ENCODE measurements at places on chromosomes 12 and 14.
A peak's percentile ranks its signal among the peaks of the same experiment; 100 is the strongest.

- DNase-seq: no peak
Observed at GRCh38 chr12:45708363-45708762, 21.1 kb upstream of the ARID2 start.

DNA sequence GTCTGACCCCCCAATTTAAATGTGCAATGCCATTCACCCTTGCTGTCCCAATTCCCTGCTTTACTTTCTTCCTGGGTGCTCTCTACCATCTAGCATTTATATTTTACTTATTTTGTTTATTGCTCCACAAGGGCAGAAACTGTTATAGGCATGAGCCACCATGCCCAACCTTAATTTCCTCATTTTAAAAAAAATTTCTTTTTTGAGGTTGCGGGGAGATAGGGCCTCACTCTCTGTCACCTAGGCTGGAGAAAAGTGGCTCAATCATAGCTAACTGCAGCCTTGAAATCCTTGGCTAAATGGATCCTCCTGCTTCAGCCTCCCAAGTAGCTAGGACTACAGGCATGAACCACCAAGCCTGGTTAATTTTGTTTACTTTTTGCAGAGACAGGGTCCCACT, 13.0 kb downstream of the HPD start:
- DNase-seq: peak; percentile 62

DNA sequence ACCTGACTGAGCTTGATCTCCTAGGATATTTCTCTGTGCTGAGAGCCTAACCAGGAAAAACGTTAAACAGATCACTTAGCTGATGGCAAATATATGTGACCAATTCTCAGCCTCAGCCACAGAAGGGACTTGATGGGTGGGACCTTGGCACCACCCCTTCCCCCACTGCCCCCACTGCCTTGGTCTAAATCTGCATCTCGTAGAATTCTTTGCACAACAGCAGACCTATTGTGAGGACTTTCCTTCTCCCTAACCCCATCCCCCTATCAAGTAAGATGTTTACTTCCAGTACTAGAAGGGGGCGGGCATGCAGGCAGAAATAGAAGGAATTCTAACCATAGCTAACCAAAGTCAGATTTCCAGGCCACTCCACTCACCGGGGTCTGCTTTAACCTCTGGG, 313.2 kb downstream of the PCNX1 start:
- no peak for DNase-seq

GRCh38 chr12:2288001-2288400, 235.2 kb downstream of the CACNA1C start:
- peak; percentile 81 for DNase-seq

DNA sequence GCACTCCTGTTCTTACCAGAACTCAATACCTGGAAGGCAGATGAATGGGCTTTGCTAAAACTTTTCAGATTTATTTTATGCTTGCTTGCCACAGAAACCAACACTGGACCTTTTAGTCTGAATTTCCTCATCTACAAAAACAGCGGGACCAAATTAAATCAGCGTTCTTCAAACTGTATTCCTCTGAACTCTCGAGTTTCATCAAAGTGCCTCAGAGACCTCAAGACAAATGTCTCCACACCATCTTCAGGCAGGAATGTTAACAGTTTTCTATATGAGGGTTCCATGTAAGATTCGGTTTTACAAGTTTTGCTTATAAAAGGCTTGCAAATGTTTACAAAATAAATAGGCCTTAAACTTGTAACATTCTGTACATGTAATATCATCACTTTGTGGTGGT, 74.6 kb downstream of the MED13L start:
- no peak for DNase-seq

DNA sequence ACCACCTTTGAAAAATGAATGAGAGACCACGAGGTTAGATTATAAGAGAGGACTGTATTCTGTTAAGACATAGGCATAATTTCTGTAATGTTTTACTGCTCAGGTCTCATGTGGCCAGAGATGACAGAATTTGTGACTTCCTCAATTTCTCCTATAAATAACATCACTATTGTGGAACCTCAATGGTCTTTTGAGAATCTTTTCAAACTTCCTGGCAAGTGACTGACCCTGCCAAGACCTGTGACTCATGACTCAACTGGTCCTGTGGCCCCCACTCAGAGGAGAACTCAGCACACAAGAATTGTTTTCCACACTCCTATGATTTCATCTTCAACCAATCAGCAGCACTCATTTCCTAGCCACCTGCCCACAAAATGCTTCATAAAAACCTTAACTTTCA, 508.2 kb upstream of the ATP2B1 start:
- DNase-seq: peak; percentile 66

- no peak for DNase-seq
Observed at GRCh38 chr12:123659996-123660727, 10.8 kb upstream of the TCTN2 start.

GRCh38 chr12:88691811-88692210, 111.5 kb upstream of the KITLG start:
- no peak for DNase-seq

- no peak for DNase-seq
Observed at GRCh38 chr12:643475-644302, 19.6 kb downstream of the NINJ2 start.

- peak; percentile 90 for DNase-seq
Observed at GRCh38 chr14:22099942-22100763, 426.5 kb upstream of the OR4E1 start.

GRCh38 chr12:130929363-130929762, 24.3 kb upstream of the ADGRD1 start:
- no peak for DNase-seq

DNA sequence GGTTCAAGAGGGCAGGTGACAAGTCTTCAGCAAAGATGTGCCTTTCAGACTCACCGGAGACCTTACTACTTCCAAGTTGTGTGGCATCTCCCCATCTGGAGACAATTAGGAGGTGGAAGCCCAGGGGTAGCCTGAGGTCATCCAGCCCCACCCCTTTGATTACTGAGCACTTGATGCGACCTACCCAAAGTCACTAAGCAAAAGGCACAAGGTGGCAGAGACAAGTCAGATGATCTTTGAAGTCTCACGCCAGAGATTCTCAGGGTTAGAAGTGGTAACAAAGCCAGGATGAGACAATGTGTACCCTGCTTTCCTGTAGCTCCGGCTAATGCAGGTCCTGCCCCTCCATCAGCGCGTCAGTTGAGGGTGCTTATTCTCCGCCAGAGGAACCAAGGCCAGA, 1.4 kb upstream of the FOXN3 start:
- DNase-seq: peak; percentile 30

- DNase-seq: no peak
Observed at GRCh38 chr12:9112076-9112853, 3.5 kb downstream of the A2M start.

DNA sequence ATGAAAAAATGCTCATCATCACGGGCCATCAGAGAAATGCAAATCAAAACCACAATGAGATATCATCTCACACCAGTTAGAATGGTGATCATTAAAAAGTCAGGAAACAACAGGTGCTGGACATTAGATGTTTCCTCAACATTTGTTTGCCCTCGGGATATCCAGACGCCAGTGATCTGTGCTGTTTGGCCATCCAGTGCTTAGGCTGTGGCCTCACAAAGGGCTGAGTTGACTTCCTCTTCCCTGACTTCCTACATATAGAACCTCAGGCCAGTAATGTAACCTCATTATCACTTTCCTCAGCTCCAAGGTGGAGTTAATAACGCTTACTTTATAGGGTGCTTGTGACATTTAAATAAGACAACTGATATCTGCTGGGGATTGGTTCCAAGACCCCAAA, 51.8 kb downstream of the SLC15A5 start:
- DNase-seq: no peak

GRCh38 chr12:28883406-28883997, 265.6 kb upstream of the FAR2 start:
- peak; percentile 17 for DNase-seq

GRCh38 chr12:106195621-106196027, 52.2 kb downstream of the CKAP4 start:
- DNase-seq: no peak

- DNase-seq: no peak
Observed at GRCh38 chr12:47039756-47040155, 39.7 kb upstream of the PCED1B start.

DNA sequence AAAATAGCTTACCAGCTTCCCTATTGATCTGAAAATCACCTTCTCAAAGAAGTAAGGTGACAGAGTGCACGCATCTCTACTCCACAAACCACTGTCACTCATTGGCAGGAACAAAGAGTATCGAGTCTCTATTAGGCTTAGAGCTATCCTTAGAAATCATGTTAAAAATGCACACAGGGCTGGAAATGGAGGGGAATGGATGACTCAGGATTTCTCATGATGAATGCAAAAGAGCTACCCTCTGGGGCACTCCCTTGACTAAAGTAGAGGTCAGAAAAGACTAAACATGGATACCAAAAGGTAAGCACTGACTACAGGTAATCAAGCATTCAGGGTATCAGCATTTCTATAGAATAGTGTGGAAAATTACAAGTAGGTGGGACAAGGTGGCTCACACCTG, 96.1 kb upstream of the ANO4 start:
- no peak for DNase-seq

- DNase-seq: no peak
Observed at GRCh38 chr12:122584177-122584863, 57.3 kb downstream of the KNTC1 start.

DNA sequence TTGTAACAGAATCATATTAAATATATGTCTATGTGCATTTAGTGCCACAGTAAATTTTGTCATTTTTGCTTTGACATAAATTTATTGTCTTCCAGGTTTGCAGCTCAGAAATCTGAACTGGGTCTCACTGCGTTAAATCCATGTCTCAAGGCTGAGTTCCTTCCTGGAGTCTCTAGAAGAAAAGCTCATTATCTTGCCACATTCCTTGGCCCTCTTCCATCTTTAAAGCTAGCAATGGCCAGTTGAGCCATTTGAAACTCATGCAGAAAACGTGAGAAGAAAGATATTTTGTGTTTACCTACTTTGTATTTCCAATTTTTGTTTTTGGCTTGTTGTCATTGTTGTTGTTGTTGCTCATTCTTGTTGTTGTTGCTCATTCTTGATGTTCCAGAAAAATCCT, 10.7 kb downstream of the PRH1 start:
- no peak for DNase-seq

DNA sequence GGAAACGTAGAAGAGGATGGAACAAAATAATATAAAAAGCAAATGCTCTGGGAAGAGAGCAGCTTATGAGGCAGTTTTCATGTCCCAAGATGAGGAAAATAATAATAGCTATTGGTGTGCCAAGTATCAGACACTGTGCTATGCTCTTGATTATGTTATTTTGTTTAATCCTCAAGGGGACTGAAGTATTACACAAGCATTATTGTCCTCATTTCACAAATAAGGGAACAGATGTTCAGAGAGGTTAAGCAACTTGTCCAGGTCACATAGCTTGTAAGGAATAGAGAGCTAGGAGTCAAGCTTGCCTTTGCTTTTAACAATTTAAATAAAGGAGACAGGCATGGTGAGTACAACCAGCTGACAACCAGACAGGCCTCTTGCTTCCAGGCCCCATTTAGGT, 26.9 kb upstream of the LTBP2 start:
- DNase-seq: no peak

GRCh38 chr12:119180380-119181040, 1.8 kb downstream of the HSPB8 start:
- no peak for DNase-seq

- peak; percentile 57 for DNase-seq
Observed at GRCh38 chr14:82710267-82710841, 1176.7 kb upstream of the SEL1L start.

GRCh38 chr12:116537101-116537904, 21.9 kb upstream of the MAP1LC3B2 start:
- DNase-seq: peak; percentile 52

- DNase-seq: no peak
Observed at GRCh38 chr12:64937452-64937851, 113.0 kb downstream of the TBC1D30 start.

- DNase-seq: no peak
Observed at GRCh38 chr14:101587441-101587911, 26.2 kb downstream of the DIO3 start.

GRCh38 chr12:5718680-5719079, 226.4 kb downstream of the ANO2 start:
- peak; percentile 41 for DNase-seq

- DNase-seq: no peak
Observed at GRCh38 chr12:87812030-87812429, 217.2 kb downstream of the C12orf50 start.

DNA sequence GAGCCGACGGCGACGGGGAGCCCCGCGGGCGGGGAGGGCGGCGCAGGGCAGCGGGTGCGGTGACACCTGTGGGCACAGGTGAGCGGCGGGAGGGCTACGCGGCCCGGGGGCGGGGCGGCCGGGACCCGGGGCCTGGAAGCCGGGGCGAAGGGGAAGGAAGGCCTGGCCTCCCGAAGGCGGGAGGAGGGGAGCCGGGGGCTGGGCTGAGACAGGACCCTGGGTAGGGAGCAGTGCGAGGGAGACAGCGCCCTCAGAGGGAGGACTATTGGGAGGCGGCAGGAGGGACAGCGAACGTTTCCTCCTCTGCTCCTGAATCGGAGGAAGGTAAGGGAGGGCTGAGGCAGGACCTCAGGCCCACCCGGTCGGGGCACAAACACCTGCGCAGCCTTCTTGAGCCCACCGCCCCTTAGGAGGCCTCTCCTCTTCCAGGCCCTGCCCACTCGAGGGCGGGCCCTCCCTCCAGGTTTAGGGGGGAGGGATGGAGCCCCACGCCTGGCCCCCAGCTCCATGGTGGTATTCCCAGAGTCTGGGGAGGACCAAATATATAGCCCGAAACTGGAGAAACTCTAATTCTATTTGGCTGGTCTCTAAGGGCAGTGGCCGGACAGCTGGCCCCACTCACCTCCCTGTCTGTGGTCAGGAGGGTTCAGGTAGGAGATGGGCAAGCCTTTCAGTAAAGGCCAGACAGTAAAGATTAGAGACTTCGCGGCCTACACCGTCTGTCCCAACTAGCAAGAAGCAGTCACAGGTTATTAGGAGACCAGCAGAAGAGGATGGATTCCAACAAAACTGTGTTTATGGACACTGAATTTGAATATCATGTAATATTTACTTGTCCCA, 509 bp downstream of the PLEKHG6 start:
- DNase-seq: no peak

DNA sequence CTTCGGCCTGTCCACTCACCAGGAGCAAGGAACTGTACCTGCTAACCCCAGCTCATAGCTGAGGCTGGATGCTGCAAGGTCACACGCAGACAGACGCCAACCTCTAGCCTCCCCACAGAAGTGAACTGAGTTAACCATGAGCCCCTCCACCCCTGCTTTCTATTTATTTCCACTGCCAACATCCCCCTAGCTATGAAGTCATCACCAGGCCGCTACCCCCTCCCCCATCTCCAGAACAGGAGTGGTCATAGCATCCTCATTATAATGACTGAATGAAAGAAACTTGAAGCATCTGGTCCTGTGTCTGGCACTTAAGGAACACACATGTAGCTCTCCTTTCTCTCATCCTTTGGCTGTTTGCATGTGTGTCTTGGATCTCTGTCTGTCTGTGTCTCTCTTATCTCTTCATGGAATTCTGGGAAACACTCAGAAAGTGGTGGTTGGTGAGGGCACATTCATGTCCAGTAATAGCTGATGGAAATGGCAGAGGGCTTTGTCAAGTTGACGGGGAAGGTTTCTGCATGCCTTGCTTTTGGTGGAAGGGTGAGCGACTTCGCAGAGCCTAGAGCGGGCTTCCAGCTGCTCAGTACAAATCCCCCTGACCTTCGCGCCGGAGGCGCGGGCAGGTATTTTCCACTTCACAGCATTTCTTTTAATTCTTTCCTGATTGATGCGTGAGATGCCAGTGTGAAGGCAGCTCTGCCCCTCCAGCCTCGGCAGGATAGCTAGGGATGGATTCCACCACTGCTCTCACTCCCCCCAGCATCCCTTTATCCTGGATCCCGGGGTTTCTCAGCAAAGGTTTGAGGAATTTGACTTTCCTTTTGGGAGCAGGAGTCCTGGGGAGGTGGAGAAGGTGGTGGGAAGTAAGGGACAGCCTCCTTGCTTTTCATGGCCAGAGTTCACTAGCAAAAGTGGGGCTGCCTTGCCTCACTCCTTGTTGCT, 198.2 kb downstream of the CHST11 start:
- DNase-seq: no peak

All from common myeloid progenitor, CD34-positive (primary cell).